ENCODE measurements at places on chromosomes 3 and 15.
A peak's percentile ranks its signal among the peaks of the same experiment; 100 is the strongest.

DNA sequence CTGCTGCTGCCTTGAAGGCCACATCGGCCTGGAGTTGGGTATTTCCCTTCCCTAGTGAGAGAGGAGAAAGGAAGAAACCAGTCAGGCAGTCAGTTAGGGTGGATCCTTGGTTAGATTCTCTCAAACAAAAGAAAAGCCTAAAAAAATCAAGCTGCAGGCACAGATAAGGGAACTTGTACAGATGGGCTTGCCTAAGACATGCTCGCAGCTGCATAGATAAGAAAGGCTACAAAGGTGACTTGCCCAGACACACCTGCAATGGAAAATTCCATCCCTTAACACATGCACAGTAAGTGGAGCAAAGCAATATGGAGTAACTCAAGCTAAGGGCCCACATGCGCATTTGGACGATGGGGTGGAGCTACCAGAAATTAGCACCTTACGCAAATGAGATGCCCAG, 199.7 kb upstream of the ARPP21 start:
- no peak for DNase-seq

DNA sequence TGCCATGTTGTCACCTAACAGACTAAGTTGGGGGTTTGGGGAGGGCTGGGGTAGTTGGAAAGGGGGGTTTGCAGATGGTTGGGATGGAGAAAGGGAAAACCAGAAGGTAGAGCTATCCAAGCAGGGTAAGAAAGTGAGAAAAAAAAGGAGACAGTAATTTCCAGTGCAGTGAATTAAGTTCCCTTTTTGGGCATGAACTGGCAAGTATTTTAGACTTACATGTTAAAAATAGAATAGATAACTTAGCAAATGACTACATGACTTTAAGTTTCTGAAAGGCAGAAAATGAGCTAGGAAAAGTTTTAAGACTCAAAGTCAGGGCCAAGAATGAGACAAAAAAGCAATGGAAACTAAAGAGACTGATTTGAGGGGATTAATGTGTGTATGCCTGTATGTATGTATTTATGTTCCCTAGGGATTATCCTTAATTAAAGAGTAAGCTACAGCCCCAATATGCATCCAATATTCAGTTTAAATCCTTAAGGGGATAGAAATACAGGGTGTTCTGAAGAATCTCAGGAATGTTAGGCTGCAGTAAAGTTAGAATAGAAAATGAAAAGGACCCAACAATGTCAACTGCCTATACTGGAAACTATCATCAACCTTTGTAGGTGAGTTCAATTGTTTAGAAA, 285.2 kb upstream of the MME start:
- DNase-seq, result no peak

DNA sequence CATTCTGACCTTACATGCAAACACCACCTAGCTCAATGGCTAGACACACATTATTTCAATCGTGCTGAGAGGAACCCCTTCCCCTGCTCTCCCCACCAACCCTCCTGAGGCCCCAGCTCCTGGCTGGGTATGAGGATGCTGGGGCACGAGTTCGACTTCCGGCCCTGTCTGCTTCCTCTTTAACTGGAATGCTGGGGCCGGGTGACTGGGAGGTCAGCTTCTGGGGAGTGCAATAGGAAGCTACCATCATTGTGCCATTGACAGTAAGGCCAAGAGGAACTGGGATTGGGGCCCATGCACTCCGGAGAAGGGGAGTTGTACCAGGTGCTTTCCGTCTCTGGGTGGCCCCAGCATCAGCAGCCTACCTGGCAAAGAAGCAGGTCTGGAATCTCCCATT, 15.6 kb upstream of the TLE3 start:
- peak; percentile 94 for DNase-seq

- DNase-seq, result no peak
Measured at GRCh38 chr3:10389995-10390394, 69.1 kb upstream of the SEC13 start.

- no peak for DNase-seq
Measured at GRCh38 chr15:64443747-64444621, 16.4 kb upstream of the ZNF609 start.

DNA sequence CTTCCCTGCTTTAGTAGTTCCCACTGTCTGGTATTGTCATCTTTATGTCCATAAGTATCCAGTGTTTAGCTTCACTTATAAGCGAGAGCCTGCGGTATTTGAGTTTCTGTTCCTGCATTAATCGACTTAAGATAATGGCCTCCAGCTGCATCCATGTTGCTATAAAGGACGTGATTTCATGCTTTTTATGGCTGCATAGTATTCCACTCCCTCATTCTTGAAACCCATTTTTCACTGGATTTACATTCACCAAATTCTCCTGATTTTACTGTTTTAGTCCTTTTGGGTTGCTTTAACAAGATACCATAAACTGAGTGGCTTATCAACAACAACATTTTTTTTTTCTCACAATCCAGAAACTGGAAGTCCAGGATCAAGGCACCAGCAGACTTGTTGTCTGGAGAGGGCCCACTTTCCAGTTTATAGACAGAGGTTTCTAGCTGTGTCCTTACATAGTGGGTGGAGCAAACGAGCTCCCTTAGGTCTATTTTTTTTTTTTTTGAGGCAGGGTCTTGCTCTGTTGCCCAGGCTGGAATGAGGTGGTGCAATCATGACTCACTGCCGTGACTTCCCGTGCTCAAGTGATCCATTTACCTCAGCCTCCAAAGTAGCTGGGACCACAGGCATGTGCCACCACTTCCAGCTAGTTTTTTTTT, 6.1 kb upstream of the TICRR start:
- no peak for DNase-seq

DNA sequence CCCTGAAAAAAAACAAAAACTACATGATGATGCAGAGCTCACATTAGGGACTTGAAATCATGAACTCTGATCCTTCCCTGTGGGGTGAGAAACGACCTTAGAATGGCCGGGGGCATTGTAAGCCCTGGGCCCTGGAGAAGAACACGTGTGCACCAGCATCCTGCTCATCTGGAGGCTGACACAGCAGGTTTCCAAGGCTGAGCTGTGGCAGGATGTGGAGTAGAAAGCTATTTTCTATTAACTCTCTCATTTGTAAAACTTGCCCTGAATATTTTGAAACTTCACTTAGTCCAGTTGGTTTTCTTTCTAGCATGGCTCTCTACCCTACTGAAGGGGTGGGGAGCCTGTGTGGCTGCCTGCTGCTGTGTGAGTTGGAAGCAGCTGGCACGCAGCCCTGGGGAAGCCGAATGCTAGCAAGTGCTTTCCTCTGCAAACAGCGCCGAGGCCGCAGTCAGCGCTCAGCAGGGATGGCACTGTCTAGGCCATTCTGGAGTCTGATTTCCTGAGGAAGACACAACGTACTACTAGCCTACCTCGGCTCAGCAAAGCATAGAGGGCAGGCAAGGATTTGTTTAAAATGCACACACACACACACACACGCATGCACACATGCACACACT, 58.0 kb downstream of the GABRG3 start:
- no peak for DNase-seq

DNA sequence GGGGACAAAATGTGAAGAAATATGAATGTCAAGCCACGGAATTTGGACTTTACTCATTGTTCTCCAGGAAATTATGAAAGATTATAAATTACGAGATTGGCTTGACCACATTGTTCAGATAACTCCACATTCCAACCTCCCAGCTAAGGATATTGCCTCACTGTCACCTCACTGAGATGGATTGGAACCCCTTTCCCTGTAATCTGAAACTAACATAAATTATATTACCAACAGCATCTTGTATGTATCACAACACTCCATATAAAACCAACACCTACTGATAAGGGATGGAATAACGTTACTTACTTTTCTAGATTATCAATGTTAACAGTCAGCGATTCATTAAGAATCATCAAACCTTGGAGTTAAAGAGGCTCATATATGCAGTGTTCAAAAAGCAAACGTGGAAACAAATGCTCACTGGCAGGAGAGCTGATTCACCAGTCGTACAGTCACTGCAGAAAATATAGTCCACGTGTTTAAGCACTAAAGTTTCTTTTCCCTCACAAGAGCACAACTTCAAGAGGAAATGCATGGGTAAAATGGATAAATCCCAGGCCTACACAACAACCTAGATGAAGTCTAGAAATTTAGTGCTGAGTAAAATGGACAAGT, 451.5 kb downstream of the FGF12 start:
- no peak for DNase-seq

DNA sequence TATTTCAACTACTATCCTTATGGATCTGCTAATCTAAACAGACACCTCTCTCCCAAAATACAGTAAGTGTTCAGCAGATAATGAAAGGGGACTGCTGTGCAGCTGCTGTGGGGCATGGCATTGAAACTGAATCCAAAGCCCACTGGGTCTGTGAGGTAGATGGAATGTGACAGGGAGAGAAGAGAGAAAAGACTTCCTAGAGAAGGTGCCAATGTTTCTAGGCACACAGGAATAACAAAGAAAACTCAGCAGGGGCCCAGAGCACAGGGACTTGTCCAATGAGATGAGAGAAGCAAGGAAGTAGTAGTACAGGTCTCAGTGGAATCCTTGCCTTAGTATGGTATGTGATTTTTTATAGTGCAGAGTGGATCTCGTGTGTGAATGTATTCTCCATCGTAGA, 457.8 kb downstream of the IL5RA start:
- DNase-seq, result no peak

DNA sequence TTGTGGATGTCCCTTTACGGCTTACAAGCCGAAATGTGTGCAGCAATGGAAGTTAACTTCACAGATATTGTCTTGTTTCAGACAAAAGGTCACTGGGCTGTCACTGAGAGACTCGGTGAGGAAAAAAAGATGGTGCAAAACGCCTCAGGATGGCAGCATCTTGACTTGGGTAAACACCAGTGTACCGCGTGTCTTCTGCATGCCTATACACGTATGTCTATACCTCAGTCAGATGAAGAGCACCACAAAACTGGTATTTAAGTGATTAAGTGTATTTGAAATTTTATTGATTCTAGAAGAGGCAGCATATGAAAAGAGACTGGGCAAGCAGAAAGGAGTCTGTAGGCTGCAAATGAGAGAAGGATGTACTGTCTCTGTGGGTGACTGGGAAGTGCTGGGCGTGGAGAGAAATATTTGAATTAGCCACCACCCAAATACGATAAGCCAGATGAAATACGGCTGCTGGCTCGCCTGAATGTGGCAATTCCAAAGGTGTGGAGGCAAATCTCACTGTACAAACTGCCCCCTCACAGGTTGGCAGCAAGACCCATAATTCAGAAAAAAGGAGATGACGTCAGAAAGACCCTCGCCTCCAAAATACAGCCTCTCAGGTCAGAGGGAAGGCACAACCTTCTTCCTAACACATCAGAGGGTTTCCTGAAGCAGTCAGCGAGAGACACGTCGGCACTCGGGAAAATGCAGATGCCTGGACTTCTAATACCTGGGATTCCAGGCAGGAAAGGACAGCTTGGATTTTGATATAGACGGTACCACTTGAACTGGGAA, 53.4 kb upstream of the NEO1 start:
- no peak for DNase-seq

- DNase-seq, result no peak
Measured at GRCh38 chr3:58366699-58367098, 34.0 kb downstream of the PXK start.

- no peak for DNase-seq
Measured at GRCh38 chr3:180530276-180530675, 71.7 kb upstream of the TTC14 start.

DNA sequence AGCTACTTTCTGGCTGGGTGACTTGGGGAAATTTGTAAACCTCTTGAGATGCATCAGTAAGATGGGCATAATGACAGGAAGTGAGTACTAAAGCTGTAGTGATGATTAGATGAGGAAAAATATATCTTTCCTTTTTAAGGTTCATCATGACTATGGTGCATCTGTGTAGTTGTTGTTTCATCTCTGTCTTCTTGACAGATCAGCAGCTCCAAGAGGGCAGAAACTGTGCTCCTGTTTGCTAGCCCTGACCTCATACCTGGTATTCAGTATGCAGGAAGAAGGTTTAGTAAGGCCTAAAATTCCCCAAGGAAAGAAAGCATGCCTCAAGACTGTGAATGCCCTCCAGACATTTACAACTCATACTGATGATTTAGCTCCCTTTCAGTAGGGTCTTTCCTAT, 82.5 kb upstream of the PSMD6 start:
- DNase-seq, result no peak

DNA sequence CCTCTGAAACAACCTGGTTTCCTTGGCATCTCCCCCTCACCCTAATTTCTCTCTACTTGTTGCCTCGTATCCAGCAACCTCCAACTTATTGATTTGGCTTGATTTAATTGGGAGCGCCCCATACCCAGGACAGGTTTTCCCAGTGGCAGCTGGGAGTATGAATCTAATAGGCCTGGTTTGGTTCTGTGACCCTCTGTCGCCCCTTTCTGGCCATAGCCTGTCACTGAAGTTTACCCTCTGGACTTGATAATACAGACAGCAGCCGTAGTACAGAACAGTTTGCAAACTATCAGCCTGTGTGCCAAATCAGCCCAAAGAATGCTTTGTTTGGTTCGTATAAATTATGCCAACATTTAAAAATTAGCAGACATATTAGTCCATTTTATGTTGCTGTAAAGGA, 525.1 kb upstream of the GOLIM4 start:
- peak; percentile 70 for DNase-seq

DNA sequence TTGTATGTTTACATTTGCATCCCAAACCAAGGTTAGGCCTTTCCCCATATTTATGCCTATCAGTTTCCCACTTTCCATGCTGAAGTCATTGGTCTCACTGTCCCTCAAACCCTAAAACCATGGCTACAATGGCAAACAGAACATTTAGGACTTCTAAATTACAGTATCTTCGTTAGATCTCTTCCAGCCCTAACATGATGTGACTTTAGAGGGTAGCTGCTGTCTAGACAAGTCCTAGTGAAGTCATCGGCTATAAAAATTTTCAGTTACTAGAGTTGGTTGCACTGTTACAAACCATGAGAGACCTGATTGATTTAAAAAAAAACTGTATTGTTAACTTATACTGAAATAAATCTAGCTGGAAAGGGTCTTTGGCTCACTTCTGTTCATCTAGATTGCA, 54.6 kb downstream of the TM4SF4 start:
- no peak for DNase-seq

DNA sequence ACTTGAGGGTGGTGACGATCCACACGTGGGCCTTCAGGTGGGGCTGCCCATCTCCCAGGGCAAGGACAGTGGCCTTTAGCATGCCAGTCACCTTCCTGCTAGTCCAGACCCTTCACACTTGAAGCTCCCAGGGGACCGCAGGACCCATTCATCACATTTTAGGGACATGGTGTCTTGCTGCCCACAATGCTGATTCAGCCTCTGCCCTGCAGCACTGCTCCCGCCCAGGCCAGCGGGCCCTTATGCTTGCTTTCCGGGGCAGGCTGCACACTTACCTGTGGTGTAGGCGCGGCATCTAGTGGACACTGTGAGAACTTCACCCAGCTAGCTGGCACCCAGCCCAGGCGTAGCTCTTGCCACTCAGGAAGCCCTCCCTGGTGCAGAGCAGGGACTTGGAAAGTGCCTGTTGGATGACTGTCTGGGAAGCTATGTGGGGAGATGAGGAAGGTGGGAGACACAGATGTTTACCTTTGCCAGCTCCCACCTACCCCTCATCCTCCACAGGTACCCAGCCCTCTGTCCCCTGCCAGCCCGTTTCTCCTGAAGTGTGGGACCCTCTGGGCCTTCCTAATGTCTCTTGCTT, 26.3 kb upstream of the NR2C2 start:
- DNase-seq, result peak; percentile 94

GRCh38 chr3:192578729-192579128, 148.6 kb downstream of the FGF12 start:
- no peak for DNase-seq

GRCh38 chr3:123652342-123652984, 67.6 kb upstream of the HACD2 start:
- DNase-seq, result peak; percentile 88

Data from cardiac septum (tissue), 1 donor.